ENCODE measurements at places on chromosomes 1 and 21. TPM values are rescaled to one million over a fixed set of nuclear protein-coding genes. Genes with fewer than 3 reads are reported as not detected.
A peak's percentile ranks its signal among the peaks of the same experiment; 100 is the strongest.

GRCh38 chr1:212235857-212236256 lies 49.4 kb upstream of the PPP2R5A start:
- H3K36me3 ChIP-seq: no peaks in the 10 kb centered on the region
- H3K27ac ChIP-seq: peak overlapping the region; percentile 82
- peaks cover 2% of the 10 kb centered on the region for H3K4me1 ChIP-seq
- H3K4me3 ChIP-seq: no peak overlapping the region
- no peak for DNase-seq

DNA sequence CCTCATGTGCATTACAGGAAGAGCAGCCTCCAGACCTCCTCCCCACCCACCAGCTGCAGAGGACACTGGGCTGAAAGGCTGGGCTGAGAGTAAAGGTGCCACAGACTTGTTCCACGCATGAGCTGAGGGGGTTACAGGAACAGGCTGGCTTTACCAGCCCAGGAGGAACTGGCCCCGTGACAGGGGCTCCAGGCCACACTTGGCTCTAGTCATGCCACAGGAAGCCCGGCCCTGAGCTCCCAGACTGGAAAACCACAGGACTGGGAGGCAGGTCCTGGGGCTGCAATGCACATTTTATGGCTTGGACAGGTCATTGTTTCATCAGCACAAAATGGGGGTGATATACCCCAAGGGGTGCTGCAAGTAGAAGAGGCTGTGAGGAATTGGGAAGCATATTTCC lies 35.6 kb downstream of the GPA33 start:
- H3K27me3 ChIP-seq: no peaks in the 10 kb centered on the region
- H3K27ac ChIP-seq: no peak overlapping the region
- H3K4me1 ChIP-seq: peaks cover 8% of the 10 kb centered on the region
- DNase-seq: no peak
- no peak overlapping the region for H3K4me3 ChIP-seq

GRCh38 chr1:196678510-196678884 lies 26.7 kb downstream of the CFH start:
- no peak overlapping the region for H3K27ac ChIP-seq
- no peaks in the 10 kb centered on the region for H3K4me1 ChIP-seq
- DNase-seq: no peak

- H3K4me1 ChIP-seq: peaks cover 15% of the 10 kb centered on the region
- no peaks in the 10 kb centered on the region for H3K27me3 ChIP-seq
- no peak overlapping the region for H3K4me3 ChIP-seq
- DNase-seq: no peak
- no peak overlapping the region for H3K27ac ChIP-seq
These were observed 103.3 kb downstream of the PAPPA2 start for GRCh38 chr1:176566004-176566975.

- no peak overlapping the region for H3K4me3 ChIP-seq
- H3K4me1 ChIP-seq: no peaks in the 10 kb centered on the region
- no peak overlapping the region for H3K27ac ChIP-seq
- DNase-seq: peak; percentile 55
These were observed 28.4 kb downstream of the TOMM20 start for GRCh38 chr1:235100194-235100772.

DNA sequence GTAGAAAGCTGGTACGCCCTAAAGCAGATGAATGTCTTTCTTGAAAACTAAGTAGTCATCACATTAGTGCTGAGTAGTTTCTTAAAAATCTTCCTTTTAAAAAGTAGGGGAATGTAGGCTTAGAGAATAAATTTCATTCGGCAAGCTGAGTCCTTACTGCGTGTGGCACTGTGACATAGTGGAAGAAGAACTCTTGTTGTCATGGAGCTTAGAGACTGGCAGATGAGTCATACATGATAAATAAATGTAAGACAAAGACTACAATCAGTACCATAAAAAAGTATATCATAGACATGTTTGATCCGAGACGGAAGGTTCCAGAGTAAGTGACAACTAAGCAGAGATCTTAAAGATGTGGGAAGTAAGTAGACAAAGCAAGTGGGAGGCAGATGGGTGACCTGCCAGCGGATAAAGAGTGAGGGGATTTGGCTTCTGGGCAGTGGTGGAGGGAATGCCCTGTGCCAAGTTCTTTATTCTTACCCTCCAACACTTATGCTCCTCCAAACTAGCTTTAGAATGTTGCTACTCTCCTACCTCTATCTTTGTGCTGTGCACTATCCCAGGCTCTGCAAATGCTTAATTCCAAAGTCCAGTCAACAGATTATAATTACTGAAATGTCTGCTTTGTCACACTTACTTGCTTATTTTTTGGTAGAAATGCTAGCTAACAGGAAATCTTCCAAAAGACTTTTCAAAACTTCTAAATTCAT lies 608.5 kb upstream of the USP24 start:
- no peak overlapping the region for H3K27ac ChIP-seq
- no peaks in the 10 kb centered on the region for H3K36me3 ChIP-seq
- DNase-seq: no peak
- no peaks in the 10 kb centered on the region for H3K4me1 ChIP-seq
- H3K4me3 ChIP-seq: no peak overlapping the region
- no peaks in the 10 kb centered on the region for H3K27me3 ChIP-seq

- no peaks in the 10 kb centered on the region for H3K4me1 ChIP-seq
- H3K4me3 ChIP-seq: no peak overlapping the region
- no peak for DNase-seq
- H3K27me3 ChIP-seq: no peaks in the 10 kb centered on the region
- peak overlapping the region; percentile 41 for H3K27ac ChIP-seq
- no peaks in the 10 kb centered on the region for H3K36me3 ChIP-seq
These were observed 47.8 kb downstream of the ITPKB start for GRCh38 chr1:226691247-226691646.

DNA sequence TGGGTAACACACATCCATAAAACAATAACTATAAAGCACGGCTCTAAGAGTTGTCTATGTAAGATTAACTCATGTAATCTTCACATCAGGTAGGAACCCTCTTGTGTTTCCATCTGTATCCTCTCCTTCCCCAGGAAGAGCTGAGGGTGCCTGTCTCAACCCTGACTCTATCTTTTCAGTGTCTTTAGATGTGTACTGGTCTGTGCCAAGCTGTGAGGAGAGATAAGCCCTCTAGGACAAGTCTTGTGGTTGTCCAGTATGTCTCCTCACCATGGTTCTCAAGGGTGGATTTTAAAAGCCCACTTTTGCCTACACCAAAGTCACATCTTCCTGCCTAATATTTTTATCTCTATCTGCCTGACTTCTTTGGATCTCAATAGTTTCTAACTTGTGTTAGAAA lies 300.1 kb downstream of the KCNT2 start:
- H3K27me3 ChIP-seq: no peaks in the 10 kb centered on the region
- no peaks in the 10 kb centered on the region for H3K36me3 ChIP-seq
- H3K4me3 ChIP-seq: no peak overlapping the region
- no peak overlapping the region for H3K27ac ChIP-seq
- no peak for DNase-seq

DNA sequence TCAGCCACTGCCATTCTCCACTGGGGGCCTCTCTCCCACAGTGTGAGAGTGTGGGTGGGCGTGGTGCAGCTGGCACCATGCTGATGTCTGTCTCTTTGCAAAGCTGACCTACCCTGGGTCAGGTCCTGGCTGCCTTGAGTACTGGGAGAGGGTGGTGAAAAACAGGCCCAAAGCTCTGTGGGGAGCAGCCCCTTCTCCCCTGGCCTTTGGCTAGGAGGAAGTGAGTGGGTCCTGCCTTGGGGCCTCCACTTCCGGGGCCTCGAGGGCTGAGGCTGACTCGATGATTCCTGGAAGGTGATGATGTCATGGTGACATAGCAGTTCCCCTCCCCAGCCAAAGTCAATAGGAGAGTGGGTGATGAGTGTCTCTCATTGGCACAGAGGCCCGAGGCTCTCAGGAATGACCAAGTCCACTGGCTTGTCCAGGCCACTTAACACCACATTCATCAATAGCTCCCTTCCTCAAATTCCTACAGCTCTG lies 53.0 kb downstream of the IER5 start:
- peak; percentile 73 for DNase-seq
- H3K27me3 ChIP-seq: no peaks in the 10 kb centered on the region
- H3K4me3 ChIP-seq: no peak overlapping the region
- H3K36me3 ChIP-seq: no peaks in the 10 kb centered on the region

GRCh38 chr1:218850367-218850766 lies 323.3 kb upstream of the LYPLAL1 start:
- H3K4me3 ChIP-seq: no peak overlapping the region
- H3K4me1 ChIP-seq: no peaks in the 10 kb centered on the region
- no peak overlapping the region for H3K27ac ChIP-seq
- DNase-seq: no peak

GRCh38 chr1:247218121-247218651 lies 37.7 kb upstream of the VN1R5 start:
- H3K4me3 ChIP-seq: no peak overlapping the region
- no peak overlapping the region for H3K27ac ChIP-seq
- no peaks in the 10 kb centered on the region for H3K4me1 ChIP-seq
- no peak for DNase-seq

GRCh38 chr1:158793604-158794003 lies 12.6 kb upstream of the OR6N2 start:
- DNase-seq: no peak
- H3K27ac ChIP-seq: no peak overlapping the region
- H3K4me3 ChIP-seq: no peak overlapping the region
- no peaks in the 10 kb centered on the region for H3K4me1 ChIP-seq

DNA sequence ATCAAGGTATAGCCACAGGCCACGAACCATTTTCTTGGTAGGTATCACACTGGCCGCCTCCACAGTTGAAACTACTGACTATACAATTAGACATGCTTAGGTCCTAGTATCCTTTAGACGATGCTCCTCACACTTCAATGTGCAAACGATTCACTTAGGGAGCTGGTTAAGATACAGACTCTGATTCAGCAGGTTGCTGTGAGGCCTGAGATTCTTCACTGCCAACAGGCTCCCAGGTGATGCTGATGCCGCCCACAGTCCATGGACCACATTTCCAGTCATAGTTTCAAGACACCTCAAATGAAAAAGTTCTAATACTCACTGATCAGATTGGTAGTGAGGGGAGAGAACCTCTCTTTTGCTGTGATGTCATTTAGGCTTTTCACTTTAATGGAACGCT lies 6.8 kb downstream of the ATP5PO start:
- H3K36me3 ChIP-seq: peaks cover 94% of the 10 kb centered on the region
- no peaks in the 10 kb centered on the region for H3K4me1 ChIP-seq
- no peak overlapping the region for H3K27ac ChIP-seq
- H3K4me3 ChIP-seq: no peak overlapping the region
- no peaks in the 10 kb centered on the region for H3K27me3 ChIP-seq

- no peak overlapping the region for H3K27ac ChIP-seq
- no peaks in the 10 kb centered on the region for H3K27me3 ChIP-seq
- no peaks in the 10 kb centered on the region for H3K4me1 ChIP-seq
- DNase-seq: no peak
These were observed 11.7 kb upstream of the MYOCOS start for GRCh38 chr1:171610385-171610784.

- DNase-seq: no peak
- H3K4me1 ChIP-seq: no peaks in the 10 kb centered on the region
- no peaks in the 10 kb centered on the region for H3K27me3 ChIP-seq
- no peak overlapping the region for H3K4me3 ChIP-seq
These were observed 261.7 kb downstream of the MATN1 start for GRCh38 chr1:30461640-30462039.

DNA sequence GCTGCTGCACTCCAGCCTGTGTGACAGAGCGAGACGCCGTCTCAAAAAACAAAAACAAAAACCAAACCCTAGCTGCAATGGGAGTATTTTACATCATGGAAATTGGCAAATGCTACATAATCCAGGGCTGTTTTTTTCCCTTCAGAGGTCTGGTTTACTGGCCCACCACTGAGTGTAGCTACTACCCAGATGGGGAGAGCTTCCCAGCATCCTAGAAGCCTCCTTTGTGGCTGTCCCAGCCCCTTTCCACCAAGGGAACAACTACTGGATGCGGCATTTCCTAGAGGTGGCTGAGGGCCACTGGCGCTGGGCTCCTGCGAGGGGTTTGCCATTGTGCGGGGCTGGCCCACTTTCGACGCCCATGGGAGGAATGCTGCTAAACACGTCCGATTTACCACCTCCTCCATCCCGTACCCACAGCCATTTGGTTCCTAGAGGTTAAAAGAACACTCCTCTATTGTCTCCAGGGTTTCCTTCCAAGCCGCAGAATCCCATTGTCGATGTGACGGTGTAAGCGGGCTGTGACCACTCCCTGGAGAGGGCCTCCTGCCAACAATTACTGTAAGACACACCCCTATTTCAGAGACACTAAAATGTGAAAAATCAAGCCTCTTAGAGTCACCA lies 55.4 kb downstream of the RUNX3 start:
- no peaks in the 10 kb centered on the region for H3K36me3 ChIP-seq
- no peak overlapping the region for H3K27ac ChIP-seq
- no peaks in the 10 kb centered on the region for H3K27me3 ChIP-seq
- no peak for DNase-seq
- H3K4me1 ChIP-seq: no peaks in the 10 kb centered on the region
- H3K4me3 ChIP-seq: no peak overlapping the region

DNA sequence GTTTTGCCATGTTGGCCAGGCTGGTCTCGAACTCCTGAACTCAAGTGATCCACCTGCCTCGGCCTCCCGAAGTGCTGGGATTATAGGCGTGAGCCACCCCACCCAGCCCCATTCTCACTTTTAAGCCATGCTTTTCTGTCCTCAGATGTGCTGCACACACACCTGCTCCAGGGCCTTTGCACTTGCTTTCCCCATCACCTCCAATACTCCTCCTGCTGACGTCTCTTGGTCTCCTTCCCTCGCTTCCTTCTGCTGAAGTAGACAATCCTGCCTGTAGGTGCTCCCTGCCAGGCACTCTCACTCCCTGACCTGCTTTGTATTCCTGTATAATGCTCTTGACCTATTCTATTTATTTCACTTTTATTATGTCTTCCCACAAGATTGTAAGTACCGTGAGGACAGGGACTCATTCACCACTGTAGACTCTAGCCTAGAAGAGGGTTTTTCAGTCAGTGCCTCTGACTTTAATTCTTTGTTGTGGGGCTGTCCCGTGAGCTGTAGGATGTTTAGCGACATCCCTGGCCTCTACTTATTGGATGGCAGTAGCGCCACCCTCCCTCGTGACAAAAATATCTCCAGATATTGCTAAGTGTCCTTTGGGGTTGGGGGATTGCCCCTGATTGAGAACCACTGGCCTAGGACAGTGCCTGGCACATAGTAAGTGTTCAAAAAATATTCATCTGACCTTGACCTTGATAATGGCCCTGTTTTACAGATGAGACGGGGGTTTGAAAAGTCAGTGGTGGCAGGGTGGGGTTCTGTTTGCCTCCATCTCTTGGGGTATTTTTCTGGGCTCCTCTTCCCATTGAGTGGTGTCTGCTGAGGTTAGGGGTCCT lies 4.6 kb downstream of the TNFRSF1B start:
- no peaks in the 10 kb centered on the region for H3K36me3 ChIP-seq
- H3K27ac ChIP-seq: no peak overlapping the region
- no peaks in the 10 kb centered on the region for H3K4me1 ChIP-seq
- H3K4me3 ChIP-seq: no peak overlapping the region
- no peaks in the 10 kb centered on the region for H3K27me3 ChIP-seq

GRCh38 chr21:41428311-41428710 lies 2.3 kb downstream of the MX1 start:
- H3K4me1 ChIP-seq: no peaks in the 10 kb centered on the region
- peak; percentile 43 for DNase-seq
- no peak overlapping the region for H3K27ac ChIP-seq
- no peaks in the 10 kb centered on the region for H3K27me3 ChIP-seq

PSRC1 gene
- total RNA-seq: 2.4 TPM

C1orf21 gene
- total RNA-seq: 49.4 TPM

HSF2BP gene
- total RNA-seq: 0.44 TPM

NTMT2 gene
- total RNA-seq: 1.9 TPM

FAM163A gene
- total RNA-seq: not detected

UTS2 gene
- total RNA-seq: not detected

FHAD1 gene
- not detected for total RNA-seq

MNDA gene
- 2.3 TPM for total RNA-seq

VSIG8 gene
- not detected for total RNA-seq

S100A8 gene
- 37.1 TPM for total RNA-seq

GRIK1 gene
- not detected for total RNA-seq

Measured in right atrium auricular region (tissue), 2 donors.